Progenitor cell of endocrine pancreas (in vitro differentiated cells): ENCODE measurements at places on chromosomes 1 and 21.

GRCh38 chr1:77511440-77511840 lies 171.0 kb downstream of the ZZZ3 start:
- no peak for DNase-seq

- DNase-seq: no peak
Measured at GRCh38 chr1:94739521-94740061, 80.6 kb upstream of the SLC44A3 start.

DNA sequence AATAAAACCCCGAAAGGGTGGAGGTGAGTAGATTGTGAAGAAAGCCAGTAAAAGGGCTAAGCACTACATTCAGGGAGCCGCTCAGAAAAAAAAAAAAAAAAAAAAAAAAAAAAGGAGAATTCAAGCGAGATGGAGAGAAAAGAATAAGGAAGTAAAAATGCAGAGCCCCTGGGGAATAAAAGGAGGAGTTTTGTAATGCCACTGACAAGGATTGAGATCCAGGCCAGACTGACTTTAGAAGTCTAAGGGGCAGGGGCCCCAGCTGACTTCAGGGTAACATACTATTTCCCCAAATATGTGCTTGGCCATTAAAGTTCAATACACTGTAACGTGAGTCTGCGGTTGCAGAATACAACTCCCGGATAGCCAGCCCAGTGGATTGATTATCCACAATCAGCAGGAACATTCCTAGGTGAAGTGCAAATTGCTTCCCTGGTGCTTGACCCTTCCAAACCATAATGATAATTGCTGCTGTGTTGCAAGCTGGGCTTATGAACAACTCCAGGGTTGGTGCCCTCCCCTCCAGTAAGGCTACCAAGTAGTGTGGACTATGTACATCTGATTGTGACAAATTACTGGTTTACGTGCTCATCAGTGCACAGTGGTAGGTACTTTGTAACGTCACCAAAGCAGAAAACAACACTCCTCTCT lies 30.7 kb upstream of the RRP15 start:
- no peak for DNase-seq

DNA sequence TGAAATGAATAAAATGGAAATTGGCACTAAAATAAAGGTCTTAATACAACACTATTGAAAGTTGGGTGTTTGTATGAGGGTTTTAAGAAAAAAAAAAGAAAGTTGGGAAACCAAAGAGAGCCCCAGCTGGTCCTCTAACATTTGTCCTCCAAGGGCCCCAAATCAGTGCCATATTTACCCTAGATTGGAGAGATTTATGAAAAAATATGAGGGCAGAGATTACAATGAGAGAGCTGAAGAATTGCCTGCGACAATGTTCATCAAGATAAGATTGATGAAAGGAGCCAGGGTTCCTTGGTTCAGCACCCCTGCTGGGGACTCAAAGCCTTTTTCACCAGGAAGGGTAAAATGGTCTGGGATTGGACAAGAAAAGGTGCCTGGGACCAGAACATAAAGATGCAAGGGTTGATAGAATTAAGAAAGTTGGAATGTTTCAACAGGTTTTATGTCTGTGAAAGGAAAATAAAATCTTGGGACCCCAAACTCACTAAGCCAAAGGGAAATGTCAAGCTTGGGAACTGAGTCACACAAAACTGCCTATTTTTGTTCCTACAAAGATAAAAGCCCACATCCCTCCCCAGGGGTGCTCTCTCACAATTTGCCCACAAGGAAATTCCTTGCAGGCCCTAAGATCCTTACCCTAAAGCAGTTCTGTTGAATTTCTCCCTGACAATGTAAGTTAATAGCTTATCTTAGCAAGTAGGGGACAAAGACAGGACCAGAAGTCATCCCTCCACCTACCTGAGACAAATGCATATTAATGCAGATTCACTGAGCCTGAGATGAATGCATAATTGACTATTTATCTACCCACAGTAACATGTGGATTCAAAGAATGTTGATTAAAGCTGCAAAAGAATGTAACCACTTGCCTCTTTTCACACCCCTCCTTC lies 26.8 kb downstream of the CBR1 start:
- DNase-seq: no peak

- DNase-seq: no peak
Measured at GRCh38 chr1:23567629-23567995, 8.3 kb upstream of the ID3 start.

GRCh38 chr1:42807056-42807668 lies 9.8 kb upstream of the ERMAP start:
- no peak for DNase-seq

DNA sequence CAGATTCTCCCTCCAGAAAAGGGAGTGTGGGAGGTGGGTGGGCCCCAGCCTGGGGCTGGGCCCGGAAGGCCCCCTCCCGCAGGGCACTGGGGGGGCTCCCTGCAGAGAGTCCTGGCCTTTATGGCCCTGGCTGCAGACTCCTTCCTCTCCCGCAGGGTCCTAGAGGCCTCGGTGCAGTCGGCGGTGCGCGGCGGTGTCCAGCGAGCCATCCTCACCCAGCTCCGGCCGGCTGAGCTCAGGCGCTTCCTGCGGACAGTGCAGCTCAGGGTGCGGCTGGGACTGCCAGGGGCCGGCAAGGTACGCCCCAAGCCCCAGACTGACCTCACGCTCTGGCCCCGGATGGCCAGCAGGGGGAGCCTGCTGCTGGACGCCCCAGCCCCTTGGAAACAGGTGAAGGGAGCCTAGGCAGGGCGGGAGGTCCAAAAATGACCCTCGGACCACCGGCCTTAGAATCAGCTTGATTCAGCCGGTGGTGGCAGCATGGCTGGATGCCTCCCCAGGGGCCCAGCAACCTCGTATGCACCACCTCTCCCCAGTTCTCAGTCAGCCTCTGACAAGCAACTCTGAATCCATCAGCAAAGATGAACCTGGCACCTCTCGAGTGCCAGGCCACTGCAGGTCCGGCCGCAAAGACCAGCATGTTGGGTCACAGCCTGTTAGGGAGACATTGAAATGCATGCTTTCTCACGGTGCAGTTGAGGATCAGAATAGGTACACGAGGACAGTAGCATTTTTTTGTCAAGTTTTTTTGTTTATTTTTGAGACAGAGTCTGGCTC lies 20.6 kb downstream of the MTHFR start:
- peak; percentile 64 for DNase-seq

- no peak for DNase-seq
Measured at GRCh38 chr1:117665556-117666270, 59.9 kb downstream of the TENT5C start.

GRCh38 chr21:34801519-34802132 lies 132.8 kb downstream of the CLIC6 start:
- no peak for DNase-seq

- DNase-seq: no peak
Measured at GRCh38 chr1:8025671-8026144, 401 bp downstream of the ERRFI1 start.

- DNase-seq: no peak
Measured at GRCh38 chr1:42833981-42834380, 12.4 kb upstream of the ZNF691 start.

DNA sequence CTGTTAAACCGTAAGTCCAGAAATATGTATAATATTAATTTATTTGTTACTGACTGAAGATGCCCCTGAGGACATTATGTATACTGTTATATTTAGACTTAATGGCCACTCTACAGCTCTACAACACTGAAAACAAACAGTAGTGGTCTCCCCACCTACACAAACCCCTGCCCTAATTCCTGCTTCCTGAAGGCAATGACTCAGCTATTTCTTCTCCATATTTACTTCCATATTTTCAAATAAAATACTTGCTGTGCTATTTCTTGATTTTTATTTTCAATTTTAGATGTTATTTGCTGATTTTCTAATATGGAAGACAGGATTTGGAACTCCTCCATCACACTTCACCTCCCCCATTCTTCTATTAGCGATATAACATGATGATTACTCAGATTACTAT lies 97.6 kb downstream of the PCNX2 start:
- no peak for DNase-seq

DNA sequence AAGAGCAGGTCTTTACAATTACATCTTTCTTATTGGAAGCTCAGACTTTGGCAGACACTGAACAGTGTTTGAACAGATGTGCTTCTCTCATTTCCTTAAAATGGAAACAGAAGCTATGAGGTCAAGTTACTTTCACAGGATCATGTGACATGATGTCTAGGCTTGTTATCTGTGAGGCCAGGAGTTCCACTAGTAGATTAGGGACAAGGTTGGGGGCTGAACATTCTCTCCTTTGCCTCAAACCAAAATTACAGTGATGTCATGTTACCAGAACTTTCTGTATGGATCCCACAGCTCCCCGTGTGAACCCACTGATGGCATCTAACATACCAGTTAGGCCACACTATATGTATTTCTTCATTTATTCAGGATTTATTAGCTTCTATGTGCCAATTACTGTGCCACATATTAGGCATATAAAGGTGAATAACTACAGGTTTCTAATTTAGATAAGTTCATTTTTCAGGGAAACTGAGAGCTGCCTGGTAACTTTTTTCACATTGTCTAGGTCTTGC lies 6.0 kb downstream of the DYNLT5 start:
- no peak for DNase-seq

DNA sequence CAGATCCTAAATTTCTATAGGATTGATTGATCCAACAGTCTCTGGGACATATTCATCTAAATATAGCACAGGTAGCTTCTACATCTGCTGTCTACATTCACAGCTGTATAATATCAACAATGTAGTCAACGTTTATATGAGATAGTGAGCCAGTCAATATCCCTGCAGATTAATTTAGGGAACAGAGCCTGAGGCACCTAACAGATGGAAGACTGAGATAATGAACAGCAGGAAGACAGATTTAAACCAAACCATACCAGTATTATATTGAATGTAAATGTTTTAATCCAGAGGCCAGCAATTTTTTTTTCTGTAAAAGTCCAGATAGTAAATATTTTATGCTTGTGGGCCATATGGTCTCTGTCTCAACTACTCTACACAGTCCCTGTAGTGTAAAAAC lies 2072.4 kb downstream of the MRPL39 start:
- no peak for DNase-seq

- no peak for DNase-seq
Measured at GRCh38 chr1:83022206-83022605, 976.7 kb downstream of the TTLL7 start.

- DNase-seq: no peak
Measured at GRCh38 chr1:29875557-29876028, 639.3 kb downstream of the PTPRU start.

GRCh38 chr1:1427106-1427819 lies 6.2 kb upstream of the ANKRD65 start:
- no peak for DNase-seq

GRCh38 chr1:244181867-244182266 lies 130.8 kb downstream of the ZBTB18 start:
- no peak for DNase-seq

- no peak for DNase-seq
Measured at GRCh38 chr1:11790880-11791715, 14.7 kb downstream of the MTHFR start.

- DNase-seq: peak; percentile 39
Measured at GRCh38 chr1:116373431-116374352, 648 bp downstream of the ATP1A1 start.

DNA sequence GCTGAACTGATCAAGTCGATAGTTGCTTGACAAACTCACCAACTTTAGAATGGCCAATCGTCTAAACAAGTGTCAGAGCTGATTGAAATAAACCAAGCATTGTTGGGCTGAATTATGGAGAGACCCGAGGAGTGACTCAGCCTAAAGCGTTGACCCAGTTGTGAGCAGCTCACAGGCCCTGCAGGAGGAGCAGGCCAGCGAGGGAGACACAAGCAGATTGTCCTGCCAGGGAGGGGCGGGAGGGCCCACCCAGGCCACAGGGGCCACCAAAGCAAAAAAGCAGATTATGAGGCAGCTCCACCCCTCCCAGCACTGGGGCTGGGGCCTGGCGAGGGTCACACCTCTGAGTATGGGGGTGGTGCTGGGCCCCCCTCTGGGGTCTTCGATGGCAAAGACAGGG lies 10.1 kb upstream of the MATN1 start:
- no peak for DNase-seq

DNA sequence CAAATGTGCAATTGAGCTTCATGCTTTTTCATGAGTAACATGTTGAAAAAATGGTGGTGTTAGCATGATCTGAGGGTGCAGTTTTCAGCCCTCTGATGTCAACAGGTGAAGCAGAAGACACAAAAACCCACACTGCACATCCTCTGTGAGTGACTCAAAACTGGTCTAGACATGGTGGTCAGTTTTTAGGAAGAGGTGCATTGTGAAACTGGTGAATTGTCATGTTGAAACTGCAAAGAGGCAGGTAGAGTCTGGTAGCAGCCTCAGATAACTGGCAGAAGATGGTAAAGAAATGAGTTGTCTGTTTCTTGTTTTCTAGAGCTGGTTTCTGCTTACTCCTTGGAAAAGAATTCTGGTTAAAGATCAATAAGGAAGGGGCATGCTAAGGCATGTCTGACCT lies 97.3 kb upstream of the HMCN1 start:
- DNase-seq: no peak

DNA sequence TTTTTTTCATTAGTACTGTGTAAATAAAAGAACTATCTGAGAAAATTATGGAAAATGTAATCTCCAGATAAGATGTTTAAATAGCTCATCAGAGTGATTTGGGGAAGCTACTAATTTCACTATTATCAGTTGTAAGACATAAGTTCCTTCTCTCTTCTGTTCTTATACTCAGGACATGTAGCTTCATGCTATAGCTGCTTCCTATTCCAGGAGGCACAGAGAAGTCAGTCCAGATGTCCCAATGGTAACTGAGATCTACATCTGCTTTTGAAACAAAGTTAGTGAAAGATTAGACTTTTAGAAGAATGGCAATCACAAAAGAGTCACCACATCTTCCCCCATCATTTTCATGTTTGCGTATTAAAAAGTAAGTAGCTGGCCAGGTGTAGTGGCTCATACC lies 5.6 kb downstream of the MAP3K21 start:
- no peak for DNase-seq

DNA sequence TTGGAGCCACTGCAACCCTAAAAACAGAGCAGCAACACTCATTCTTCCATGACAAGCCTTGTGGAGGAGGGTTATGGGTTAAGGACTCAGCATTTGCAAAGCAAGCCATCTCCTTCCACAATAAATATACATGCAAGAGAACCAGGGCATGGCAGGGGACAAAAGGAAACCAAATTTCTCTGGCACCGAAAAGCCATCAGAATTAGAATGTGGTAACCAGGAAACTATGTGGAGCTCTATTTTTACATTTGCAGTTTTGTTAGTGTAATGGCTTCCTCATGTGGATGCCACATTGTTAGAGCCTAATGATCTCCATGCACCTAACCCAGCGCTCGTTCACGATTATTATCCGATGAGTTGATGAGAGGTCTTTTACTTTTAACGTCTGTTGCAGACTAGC lies 91.7 kb downstream of the NAV1 start:
- no peak for DNase-seq

DNA sequence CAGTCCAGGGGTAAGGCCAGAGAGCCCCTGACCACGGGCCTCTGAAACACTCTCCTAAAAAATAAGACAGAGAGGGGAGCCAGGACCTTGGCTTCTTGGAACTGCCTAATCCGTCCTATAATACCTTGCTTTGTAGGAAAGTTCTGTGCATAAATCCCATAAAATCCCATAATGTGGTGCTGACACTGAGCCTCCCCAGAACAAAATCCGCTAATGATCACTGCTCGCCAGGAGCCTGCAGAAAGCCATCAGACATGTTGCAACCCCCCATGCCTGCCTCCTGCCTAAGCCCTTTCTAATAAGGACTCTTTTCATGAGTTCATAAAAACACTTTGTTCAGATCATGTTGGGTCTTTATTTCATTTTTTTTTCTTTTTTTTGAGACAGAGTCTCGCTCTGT lies 9.3 kb upstream of the DHRS3 start:
- no peak for DNase-seq
